ENCODE measurements at places on chromosomes 2 and 18.

DNA sequence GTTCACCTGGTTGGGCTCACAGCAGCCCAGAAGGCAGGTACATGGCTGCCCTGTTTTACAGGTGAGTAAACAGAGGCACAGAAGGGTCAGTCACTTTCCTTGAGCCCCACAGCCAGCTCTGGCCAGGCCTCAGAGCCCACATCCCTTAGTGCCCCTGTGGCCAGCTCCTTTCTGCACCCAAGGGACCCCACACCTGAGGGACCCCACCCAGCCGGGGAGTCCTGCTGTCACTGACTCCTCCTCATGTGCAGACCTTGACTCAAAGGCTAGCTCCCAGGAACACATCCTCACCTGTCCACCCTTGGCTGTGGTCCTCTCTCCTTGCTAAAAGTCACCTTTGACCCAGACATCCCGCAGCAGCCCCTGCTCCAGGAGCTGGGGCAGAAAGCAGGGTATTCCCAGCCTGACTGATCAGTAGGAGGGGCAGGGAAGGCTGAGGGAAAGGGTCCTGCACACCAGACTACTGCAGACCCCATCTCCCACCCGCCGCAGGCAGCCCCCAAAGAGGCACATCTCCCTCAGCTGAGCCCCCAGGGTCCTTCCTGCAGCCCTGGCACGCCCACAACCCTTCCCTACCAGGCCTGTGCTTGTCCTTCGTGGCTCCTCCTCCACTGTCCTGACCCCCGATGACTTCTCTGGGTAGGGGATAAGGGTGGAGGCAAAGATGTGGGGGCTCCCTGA, 9.8 kb upstream of the ARHGEF4 start:
- DNase-seq = no peak

- no peak for DNase-seq
Observed at GRCh38 chr2:106885971-106886915, at the start of gene ST6GAL2. Gene ST6GAL2 (minus strand): TSS chr2:106886167. CDS start chr2:106843977, 42,190 bp downstream.

DNA sequence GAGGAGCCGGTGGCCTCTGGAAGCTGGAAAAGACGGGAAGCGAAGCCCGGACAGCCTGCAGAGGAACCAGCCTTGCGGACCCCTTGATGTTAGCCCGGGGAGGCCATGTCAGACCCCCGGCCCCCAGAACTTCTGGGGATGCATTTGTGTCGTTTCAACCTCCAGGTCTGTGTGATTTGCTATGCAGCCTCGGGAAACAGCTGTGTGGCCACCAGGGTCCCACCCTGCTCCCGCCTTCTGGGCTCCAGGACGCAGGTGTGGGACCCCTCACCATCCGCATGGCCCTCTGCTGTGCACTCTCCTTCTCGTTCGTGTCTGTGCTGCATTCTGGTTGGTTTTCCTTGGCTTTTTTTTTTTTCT, 13.3 kb downstream of the NEU4 start:
- no peak for DNase-seq

GRCh38 chr2:95073856-95074662, 47.5 kb downstream of the MRPS5 start:
- no peak for DNase-seq

- no peak for DNase-seq
Observed at GRCh38 chr2:238240757-238241711, 1.2 kb upstream of the HES6 start.

DNA sequence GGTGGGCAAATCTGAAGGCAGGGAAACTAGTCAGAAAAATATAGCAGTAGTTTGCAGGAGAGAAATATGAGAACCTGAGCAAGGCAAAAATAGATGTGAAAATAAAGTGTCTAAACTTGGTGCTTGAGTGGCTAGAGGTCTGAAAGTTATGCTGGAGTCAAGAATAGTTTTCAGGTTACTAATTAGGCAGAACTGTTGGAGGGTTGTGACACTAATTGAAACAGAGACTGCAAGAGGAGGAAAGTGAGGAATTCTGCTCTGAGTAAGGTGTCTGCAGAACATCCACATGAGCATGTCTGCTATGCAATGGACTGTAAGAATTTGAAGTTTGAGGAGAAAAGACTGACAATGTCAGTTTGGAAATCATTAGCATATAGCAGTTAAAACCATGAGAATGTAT, 444.0 kb upstream of the LRRTM1 start:
- DNase-seq = no peak

- no peak for DNase-seq
Observed at GRCh38 chr2:194495046-194495445, 1162.0 kb upstream of the SLC39A10 start.

- no peak for DNase-seq
Observed at GRCh38 chr2:66134138-66134701, 300.7 kb upstream of the MEIS1 start.

- DNase-seq = no peak
Observed at GRCh38 chr2:57701391-57701791, 345.2 kb upstream of the VRK2 start.

DNA sequence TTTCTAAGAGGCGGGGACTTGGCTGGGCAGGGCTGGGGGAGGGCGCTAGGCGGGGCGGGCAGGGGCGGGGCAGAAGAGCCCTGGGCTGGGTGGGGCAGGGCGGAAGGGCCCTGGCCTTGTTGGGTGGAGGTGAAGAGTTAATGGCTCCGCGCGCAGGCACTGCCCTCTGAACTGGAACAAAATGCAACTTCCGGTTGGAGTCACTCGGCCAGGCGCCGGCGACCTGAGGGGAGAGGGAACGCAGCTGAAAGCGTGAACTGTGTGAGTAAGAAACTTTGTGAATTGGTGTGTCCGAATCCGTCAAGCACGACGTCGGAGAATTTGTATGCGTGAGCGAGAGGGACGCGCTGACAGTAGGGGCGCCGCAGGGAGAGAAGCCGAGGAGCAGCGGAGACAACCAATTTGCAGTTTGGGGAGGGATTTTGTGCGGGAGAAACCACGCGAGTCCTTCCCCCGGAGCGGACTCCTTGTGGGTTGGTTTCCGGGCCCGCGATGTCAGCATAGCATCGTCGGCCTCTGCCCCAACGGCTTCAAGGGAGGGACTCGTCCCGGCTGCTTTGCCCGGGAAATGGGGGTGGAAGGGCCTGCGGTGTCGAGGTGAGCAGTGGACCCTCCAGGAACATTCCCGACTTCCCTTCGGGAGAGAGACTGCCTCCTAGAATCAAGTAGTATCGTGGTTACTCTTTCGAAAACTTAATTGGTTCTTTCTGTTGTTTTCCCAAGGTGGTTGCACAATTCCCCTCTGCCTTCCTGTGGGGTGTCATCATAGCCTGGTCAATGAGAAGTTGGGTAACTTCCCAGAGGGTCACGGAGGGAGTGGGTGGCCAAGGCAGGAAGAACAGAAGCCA, at the start of gene TANK:
TANK (plus strand) TSS at position 203 of the 848 bp plus-strand sequence. CDS start 19,235 bp downstream, outside the sequence.
- peak; percentile 75 for DNase-seq

DNA sequence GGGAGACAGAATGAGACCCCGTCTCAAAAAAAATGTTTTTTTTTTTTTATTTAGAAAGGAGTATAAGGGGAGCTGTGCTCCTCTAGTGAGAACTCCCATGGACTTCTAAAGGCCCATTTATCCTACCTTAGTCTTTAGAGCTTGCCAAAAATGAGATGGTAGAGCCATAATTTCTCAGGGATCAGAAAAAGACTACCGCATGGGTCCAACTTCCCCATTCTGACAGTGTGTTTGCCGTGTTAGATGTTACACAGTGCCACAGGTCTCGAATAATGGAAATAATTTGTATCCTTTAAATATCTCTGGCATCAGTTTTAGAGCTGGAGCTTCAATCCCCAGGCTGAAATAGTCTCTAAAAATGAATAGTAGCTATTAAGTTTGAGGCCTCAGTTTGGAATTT, 6.0 kb upstream of the SLC39A10 start:
- no peak for DNase-seq

- DNase-seq = no peak
Observed at GRCh38 chr2:173229086-173229485, 125.6 kb upstream of the CDCA7 start.

- DNase-seq = no peak
Observed at GRCh38 chr2:99961196-99961913, 181.0 kb downstream of the AFF3 start.

GRCh38 chr18:74190086-74190485, 41.8 kb downstream of the TIMM21 start:
- no peak for DNase-seq

- DNase-seq = no peak
Observed at GRCh38 chr2:235021752-235022151, 69.9 kb downstream of the SH3BP4 start.

- DNase-seq = no peak
Observed at GRCh38 chr2:207867056-207867455, 97.3 kb upstream of the FZD5 start.

DNA sequence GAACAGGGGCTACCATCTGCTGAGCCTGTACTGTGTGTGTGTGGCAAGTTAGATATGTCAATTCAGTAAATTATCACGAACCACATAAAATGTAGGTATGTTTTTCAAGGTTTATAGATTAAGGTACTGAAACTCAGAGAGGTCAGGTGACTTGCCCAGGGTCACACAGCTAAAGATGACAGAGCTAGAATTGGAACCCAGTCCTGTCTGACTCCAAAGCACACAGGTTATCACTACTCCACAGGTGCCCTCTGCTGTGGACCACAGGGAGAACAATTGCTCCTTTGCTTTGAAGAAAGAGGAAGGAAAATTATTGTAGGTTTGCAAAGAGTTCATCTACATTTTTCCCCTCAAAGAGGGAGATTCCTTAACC, 229.7 kb upstream of the AGAP1 start:
- no peak for DNase-seq

GRCh38 chr2:235957251-235957650, 210.9 kb downstream of the GBX2 start:
- DNase-seq = no peak

DNA sequence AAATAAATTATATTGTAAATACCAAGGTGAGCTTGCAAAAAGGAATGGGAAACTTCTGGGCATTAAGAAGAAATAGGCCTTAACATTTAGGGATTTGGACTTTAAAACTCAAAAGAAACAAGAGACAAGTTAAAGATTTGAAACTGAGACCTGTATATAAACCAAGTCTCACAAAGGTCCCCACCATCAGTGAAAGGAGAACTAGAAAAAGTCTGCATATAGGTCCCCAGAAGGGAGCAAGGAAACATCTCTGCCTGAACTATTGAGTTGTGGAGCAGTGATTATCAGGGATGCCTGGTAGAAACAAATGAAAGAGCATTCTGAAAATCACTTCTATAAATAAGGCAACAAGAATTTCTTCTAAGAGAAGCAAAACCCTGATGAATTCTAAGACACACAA, 30.5 kb upstream of the ITGAV start:
- DNase-seq = no peak

GRCh38 chr18:68455229-68455603, 259.7 kb downstream of the TMX3 start:
- no peak for DNase-seq

DNA sequence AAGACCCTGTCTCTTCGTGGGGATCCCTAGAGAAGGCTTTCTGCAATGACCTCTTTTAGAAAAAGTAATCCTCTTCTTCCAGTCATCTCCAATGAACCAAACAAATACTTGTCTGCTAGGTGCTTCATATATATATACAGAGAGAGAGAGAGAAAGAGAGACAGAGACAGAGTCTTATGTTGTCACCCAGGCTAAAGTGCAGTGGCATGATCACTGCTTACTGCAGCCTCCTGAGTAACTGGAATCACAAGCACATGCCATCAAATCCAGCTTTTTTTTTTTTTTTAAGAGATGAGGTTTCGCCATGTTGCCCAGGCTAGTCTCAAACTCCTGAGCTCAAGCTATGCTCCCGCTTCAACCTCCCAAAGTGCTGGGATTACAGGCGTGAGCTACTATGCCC, 18.6 kb upstream of the PKDCC start:
- no peak for DNase-seq

DNA sequence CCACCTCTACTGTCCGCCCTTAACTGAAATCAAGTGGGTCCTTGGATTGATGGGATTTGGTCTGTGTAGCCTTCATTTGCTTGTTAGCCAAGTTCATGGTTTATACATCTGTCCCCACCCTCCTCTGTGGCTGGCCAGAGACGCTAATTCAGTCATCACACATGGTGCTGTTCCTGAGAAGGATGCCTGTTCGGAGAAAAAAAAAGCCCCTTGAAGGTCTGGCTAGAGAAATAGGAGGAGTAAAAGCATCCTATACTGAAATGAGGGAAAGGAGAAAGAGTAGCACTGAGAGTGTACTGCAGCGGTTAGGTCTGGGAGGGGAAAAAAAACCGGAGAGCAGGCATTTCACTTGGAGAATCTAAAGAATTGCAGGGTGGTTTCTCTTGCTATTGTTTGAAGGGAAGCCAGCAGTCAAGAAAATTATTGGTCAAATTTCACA, 180.6 kb upstream of the EPAS1 start:
- DNase-seq = no peak

DNA sequence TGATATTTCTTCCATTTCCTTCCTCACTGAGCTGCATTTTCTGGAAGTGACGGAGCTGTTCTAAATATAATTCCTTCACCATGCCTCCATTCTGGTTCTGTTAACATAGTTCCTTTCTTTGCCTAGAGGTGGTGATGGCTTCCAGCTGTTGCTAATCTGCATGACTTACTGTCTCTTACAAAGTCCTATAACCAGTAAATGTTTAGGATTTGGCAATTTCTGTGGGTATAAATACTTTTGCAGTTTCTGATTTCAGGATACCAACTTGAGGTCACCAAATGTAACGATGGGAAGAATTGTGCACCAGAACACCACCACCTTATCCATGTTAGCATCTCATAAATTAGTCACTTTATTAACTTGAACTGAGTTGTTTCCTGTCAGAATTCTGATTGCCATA, 101.7 kb upstream of the FN1 start:
- DNase-seq = no peak

DNA sequence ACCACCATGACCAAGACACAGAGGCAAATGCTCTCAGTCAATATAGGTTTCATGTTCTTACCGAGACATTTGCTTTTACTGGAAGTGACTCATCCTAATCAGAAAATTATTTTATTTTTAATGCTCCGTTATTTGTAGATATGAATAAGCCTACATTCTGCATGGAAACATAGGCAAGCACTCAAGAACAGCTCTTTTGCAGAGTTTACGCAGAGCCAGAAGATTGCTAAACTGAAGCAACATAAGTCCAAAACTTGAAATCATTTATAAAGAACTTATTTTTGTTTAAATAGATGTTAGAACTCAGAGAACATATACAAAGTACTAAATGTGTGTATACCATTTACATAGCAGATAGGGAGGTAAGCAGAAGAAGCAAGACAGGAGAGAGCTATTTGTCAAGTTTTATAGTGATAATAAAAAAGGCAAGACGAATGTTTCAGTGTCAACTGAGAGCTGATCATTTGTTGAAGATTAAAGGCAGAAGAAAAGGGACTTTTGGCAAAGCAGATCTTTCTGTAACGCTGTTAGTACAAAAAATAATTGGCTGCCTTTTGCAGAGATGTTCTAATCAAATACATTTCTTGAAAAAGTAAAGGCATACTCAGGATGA, 12.4 kb upstream of the PPP1R1C start:
- DNase-seq = no peak
